GM12878 (cell line): ENCODE measurements at places on chromosomes 3 and 15. TPM values are rescaled to one million over a fixed set of nuclear protein-coding genes. Genes with fewer than 3 reads are reported as not detected.

Gene C2CD4A
- total RNA-seq: not detected in 2 replicates

GRCh38 chr15:100890051-100890720 lies 10.6 kb downstream of the ALDH1A3 start:
- H3K27ac ChIP-seq: no peak overlapping the region
- H3K4me3 ChIP-seq: no peak overlapping the region
- peaks cover 16% of the 10 kb centered on the region for H3K27me3 ChIP-seq
- H3K4me1 ChIP-seq: no peaks in the 10 kb centered on the region
- DNase-seq: no peak
- no peaks in the 10 kb centered on the region for H3K36me3 ChIP-seq

- H3K4me3 ChIP-seq: no peak overlapping the region
- H3K36me3 ChIP-seq: no peaks in the 10 kb centered on the region
- no peaks in the 10 kb centered on the region for H3K27me3 ChIP-seq
- no peaks in the 10 kb centered on the region for H3K4me1 ChIP-seq
- no peak for DNase-seq
These were observed 330.3 kb upstream of the SGO1 start for GRCh38 chr3:20516311-20516710.

Gene ITIH1
- 0.16 and 0.33 TPM in 2 replicates for total RNA-seq

Gene MRAS
- 0.44 and 0.45 TPM in 2 replicates for total RNA-seq
